Activated CD4-positive, alpha-beta T cell treated with anti-CD3 and anti-CD28 coated beads for 48 hours (primary cell): ENCODE measurements at places on chromosomes 16 and 17.

GRCh38 chr17:58747674-58748073 lies 8.0 kb upstream of the PPM1E start:
- no peak for DNase-seq

DNA sequence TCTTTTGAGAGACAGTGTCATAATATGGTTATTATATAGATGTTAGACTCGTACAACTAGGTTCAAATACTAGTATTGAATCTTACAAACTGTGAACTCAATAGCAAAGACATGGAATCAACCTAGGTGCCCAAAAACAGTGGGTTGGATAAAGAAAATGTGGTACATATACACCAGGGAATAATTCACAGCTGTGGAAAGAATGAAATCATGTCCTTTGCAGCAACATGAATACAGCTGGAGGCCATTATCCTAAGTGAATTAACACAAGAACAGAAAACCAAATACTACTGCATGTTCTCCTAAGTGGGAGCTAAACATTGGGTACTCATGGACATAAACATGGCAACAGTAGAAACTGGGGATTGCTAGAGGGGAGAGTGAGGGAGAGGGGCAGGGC lies 8.1 kb downstream of the PHKB start:
- no peak for DNase-seq

DNA sequence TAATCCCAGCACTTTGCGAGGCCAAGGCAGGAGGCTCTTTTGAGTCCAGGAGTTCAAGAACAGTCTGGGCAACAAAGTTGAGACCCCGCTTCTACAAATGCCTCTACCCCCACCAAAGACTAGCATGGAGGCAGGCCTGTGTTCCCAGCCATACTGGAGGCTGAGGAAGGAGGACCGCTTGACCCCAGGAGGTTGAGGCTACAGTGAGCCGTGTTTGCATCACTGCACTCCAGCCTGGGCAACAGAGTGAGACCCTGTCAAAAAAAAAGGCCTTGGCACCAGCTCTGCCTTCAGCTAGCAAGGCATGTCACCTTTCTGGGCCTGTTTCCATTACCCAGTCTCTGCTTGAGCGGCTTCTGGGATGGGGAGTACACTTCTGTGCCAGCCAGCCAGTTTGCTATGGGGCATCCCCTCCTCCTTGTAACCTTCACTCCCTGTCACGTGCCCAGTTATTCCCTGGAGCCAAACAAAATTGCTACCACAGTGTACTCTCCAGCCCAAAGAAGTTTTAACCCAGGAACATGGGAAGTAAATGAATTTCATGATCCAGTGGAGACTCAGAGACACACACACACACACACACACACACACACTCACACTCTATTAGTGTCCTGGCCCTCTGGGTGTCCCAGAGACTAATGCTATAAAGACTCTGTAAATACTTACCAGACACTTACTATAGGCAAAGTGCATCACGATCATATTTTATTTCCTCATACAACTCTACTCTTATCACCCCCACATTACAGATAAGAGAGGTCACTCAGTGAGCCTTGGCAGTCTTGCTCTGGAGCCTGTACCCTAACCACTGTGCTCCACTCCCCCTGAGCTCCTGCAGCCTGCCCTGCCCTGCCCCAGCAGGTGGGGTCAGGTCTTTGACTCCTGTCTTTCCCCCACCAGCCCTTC lies 2.5 kb downstream of the CISD3 start:
- no peak for DNase-seq

- DNase-seq, result no peak
Measured at GRCh38 chr17:19716108-19717030, at the start of gene SLC47A2. Gene SLC47A2, minus strand, starts transcription at chr17:19716584. Its CDS starts 29 bp downstream, at chr17:19716555.

- DNase-seq, result no peak
Measured at GRCh38 chr16:2692251-2692947, 10.1 kb downstream of the KCTD5 start.

GRCh38 chr16:4511441-4512082 lies 27.0 kb downstream of the CDIP1 start:
- peak; percentile 37 for DNase-seq

DNA sequence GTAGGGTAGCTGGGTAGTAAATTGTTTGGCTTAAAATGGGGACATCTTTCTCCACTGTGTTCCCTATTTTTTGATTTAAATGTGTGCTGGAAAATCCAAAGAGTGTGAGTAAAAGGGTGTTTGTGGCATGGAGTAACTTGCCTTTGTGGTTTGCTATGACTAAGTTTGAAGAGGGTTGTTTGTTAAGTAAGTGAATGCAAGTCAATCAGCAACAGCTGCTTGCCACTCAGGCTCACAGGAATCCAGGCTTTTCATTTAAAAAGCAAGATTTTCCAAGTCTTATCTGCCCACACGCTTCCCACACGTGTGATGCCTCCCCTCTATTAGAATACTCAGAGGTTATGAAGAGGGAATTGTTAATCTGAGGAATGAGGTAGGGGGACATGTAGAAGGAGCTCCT lies 847.7 kb upstream of the RBFOX1 start:
- no peak for DNase-seq

DNA sequence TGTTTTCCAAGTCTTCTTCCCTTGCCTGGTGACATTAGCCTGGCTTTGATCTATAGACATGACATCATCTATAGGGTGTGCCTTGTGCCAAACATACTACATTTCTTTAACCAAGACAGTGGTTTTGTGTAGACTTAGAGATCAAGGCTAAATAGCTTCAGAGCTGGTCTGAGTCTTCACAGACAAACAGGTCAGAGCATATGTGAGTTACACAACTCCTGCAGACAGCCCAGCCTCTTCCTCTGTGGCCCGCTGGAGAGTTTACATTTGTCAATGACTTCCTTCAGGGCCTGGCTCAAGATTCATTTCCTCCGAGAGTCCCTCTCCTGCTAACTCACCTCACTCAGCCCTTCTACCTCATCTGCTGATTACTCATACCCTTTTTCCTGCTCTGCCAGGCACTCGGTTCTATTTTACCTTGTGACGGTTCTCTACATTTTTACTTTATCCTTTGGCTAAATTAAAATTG lies 73.1 kb upstream of the TANC2 start:
- peak; percentile 28 for DNase-seq

- DNase-seq, result no peak
Measured at GRCh38 chr16:5502467-5502869, 404.9 kb upstream of the EEF2KMT start.

DNA sequence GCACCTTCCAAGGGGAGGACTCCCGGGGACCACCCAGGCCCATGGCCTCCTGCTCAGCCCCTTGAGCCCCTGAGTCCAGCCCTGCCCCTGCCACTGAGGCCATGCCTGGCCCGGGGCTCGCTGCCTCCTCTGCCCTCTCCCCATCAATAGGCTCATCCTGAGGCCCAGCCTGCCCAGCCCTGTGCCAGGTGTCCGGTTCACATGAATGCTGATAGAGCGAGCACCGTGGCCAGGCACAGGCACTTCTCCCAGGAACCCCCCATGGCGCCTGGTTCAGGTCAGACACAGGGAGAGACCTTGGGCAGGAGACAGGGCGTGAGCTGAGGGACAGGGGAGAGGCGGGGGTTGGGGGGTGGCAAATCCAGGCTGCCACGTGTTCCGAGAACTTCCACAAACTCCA lies 2.8 kb upstream of the PVALEF start:
- DNase-seq, result no peak

GRCh38 chr17:19904412-19904811 lies 36.7 kb upstream of the ULK2 start:
- no peak for DNase-seq
